Stimulated activated CD4-positive, alpha-beta T cell treated with anti-CD3 and anti-CD28 coated beads, Interleukin-2, amount 100 ng/mL, for 4 hours (primary cell): ENCODE measurements at places on chromosomes 3 and 15.

- DNase-seq = no peak
Measured at GRCh38 chr3:105791131-105791530, 77.7 kb downstream of the CBLB start.

DNA sequence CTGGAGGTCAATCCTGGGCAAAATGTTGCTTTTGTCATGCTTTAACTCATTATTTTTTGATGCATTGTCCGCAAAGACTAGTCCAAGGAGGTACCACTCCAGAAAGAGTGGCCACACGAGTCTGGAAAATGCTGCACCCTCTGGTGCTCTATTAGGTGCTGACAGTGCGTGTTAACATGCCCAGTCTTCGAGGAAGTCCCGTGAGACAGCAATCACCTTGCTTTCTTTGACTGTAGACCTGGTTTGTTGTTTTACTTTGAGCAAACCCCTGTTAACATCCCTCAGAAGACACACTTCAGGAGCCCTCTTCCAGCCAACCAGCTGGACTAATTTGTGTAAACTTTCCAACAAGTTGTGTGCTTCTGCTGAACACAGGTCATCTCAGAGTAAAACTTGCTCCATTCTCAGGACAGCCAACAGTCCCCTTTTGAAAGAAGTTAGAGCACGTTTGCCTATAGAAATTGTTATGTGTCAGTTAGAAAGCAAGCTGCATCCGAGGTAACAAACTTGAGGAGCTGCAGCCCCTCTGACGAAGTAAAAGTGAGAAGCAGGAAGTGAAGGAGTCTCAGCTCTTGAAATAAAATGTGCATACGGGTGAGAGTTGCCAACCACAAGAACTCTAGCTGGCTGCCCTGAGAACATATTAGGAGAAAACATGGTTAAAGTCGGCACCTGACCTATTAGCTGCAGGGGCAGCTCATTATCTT is 205.0 kb downstream of the LPP start:
- DNase-seq = no peak

DNA sequence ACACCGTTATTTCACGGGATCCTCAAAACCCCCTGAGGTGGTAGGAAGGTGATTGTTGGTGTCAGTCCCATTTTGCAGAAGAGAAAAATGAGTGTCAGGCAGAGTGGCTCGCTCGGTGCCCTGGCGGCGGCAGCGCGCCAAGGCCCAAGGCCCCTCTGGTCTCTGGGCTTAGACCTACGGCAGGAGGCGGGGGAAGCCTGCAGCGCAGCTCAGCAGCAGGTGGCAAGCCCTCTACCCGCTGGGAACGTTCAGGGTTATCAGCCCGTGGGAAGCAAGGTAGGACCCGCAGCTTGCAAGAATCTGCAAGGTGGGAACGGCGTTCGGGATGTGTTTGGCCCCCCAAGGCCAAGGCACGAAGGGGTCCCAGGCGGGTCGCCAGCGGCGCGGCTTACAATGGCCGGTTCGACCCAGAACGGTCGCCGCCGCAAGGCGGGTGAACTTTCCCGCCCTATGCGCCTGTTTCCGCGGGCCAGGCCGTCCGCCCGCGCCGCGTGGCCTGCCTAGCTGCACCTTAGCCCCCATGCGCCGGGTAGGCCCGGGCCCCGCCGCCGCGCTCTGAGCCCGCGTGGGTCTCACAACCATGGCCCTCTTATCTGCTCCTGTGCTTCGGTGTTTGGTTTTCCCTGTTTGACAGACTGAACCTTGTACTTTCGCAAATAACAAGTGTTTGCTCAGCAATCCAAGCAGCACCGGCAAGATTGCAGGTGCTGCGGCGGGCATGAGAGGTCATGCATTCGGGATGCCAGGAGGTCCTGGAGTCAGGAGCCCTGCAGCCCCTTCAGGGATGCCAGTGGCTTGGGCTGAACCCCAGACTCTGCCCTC is 39.7 kb downstream of the CCNL1 start:
- DNase-seq = no peak

GRCh38 chr3:72041511-72041910 is 256.6 kb upstream of the PROK2 start:
- no peak for DNase-seq

- no peak for DNase-seq
Measured at GRCh38 chr3:129783470-129783869, 110.0 kb downstream of the TMCC1 start.

GRCh38 chr3:113736548-113737089 is 9.4 kb downstream of the NAA50 start:
- no peak for DNase-seq

- no peak for DNase-seq
Measured at GRCh38 chr3:47421741-47422649, 41.2 kb downstream of the PTPN23 start.

GRCh38 chr15:30997270-30997669 is 5.8 kb upstream of the MTMR10 start:
- DNase-seq = no peak

GRCh38 chr15:43487271-43487895 is 5.6 kb downstream of the TP53BP1 start:
- DNase-seq = no peak

DNA sequence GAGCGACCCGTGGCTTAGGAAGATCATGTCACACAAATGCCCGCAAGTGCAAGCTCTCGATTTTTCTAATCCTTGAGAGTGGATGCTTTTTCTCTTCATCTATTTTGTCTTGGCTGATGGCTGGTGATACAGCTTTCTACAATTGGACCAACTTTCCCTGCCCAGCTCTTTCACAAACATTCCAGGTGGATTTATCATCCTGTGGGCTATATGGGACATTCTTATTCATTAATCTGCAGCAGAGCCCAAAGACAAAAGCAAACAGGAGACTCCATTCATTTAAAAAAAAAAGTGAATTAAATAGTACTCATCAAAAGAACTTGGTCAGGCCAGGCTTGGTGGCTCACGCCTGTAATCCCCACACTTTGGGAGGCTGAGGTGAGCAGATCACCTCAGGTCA is 14.2 kb upstream of the TSEN2 start:
- no peak for DNase-seq

DNA sequence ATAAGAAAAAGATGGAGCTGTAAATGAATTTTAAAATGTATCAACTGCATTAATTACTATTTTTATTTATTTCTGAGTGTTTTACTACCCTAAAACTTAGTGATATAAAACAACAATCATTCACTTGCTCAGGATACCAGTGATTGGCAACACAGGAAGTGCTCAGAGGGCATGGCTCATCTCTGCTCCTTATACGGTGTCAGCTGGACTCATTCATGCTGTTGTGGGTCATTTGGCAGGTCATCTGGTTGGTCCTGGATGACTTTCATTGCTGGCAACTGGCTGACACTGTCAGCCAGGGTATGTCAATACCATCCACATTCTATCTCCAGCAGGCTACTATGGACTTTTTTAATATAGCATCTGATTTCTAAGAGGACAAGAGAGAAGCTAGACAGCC is 689.6 kb upstream of the NECTIN3 start:
- no peak for DNase-seq

- DNase-seq = no peak
Measured at GRCh38 chr3:127525373-127525772, 65.2 kb downstream of the TPRA1 start.

DNA sequence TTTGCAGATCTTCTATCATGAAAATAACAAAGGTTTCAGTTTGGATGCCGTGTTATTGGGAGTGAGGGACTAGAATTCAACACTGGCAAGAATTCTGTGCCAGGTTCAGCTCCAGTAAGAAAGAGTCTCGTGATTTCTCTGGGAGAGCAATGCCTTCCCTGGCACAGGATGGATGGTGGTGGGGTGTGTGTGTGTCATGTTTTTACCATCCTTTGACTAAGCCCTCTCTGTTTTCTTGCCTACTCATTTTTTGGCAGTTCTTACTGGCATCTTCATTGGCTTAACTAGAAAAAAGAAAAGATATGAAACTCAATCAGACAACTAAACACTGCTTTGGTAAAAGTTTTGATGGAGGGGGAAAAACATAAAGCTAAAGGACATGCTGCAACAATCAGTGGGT is 86.6 kb downstream of the FMN1 start:
- DNase-seq = no peak

GRCh38 chr3:123088387-123088786 is 21.6 kb downstream of the PDIA5 start:
- no peak for DNase-seq

DNA sequence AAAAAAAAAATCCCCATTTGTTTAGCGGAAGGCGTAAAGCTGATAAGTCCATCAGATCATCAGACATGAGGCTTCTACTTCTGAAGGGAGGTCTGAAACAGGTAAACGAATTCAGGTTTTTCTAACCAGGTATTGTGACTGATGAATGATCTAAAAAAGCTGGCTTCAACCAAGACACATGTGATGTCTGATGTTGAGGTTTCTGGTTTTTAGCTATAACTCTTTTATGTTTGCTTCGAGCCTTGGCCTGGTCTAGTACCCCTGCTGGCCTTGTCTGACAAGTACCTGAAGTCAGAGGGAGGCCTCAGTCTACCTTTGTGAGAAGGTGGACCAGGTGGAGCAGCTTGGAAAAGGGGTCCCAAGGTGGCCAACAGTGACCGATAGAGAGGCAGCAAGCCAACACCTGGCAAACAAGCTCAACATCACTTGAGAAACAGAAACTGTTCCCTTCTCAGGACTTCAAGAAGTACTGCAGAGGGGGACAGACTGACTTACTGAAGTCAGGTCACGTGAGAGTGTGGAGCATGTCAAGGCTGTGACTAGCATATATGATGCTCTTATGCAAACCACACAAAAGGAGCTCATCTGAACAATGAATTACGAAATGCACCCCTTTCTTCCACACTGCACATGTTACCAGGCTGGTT is 33.0 kb upstream of the CA12 start:
- no peak for DNase-seq

GRCh38 chr3:81518945-81519344 is 242.5 kb downstream of the GBE1 start:
- no peak for DNase-seq

DNA sequence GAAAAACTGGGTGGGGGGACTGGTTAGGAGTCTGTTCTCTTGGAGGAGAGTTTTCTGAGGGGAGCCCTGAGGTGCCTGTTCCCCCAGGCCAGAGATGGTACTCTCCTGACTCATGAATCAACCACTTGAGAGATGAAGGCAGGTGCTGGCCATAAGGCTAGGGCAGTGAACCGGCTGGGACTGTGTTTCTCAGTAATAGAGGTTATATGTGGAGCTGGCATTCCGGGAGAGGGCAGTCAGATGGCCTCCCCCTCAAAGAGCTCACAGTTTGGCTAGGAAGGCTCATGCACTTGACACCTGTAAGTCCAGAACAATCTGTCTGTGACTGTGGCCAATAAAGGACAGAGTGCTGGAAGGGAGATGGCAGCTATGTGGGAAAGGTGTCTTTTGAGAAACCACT is 10.0 kb upstream of the SCN10A start:
- no peak for DNase-seq

DNA sequence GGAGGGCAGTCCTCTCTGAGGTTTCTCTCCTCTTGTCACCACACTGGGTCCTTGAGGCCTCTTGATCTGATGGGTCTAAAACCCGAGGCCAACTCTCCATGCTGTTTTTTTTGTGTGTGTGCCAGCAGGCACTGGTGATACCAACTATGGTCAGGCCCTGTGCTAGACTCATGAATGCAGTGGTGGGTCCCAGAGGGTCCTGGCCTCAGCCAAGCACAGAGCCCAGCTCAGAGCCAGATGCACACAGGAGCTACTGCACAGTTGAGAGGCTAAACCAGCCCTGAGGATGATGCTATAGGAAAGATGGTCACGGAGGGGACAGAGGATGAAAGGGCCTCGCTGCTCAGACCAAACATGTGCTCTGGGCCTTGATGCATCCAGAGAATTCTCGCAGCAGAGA is 33.5 kb downstream of the RAB6B start:
- DNase-seq = no peak

- DNase-seq = no peak
Measured at GRCh38 chr3:38468765-38469164, 15.1 kb downstream of the ACVR2B start.

- no peak for DNase-seq
Measured at GRCh38 chr3:176514297-176514696, 683.0 kb downstream of the TBL1XR1 start.

- DNase-seq = no peak
Measured at GRCh38 chr3:58529516-58530353, 7.3 kb downstream of the ACOX2 start.

DNA sequence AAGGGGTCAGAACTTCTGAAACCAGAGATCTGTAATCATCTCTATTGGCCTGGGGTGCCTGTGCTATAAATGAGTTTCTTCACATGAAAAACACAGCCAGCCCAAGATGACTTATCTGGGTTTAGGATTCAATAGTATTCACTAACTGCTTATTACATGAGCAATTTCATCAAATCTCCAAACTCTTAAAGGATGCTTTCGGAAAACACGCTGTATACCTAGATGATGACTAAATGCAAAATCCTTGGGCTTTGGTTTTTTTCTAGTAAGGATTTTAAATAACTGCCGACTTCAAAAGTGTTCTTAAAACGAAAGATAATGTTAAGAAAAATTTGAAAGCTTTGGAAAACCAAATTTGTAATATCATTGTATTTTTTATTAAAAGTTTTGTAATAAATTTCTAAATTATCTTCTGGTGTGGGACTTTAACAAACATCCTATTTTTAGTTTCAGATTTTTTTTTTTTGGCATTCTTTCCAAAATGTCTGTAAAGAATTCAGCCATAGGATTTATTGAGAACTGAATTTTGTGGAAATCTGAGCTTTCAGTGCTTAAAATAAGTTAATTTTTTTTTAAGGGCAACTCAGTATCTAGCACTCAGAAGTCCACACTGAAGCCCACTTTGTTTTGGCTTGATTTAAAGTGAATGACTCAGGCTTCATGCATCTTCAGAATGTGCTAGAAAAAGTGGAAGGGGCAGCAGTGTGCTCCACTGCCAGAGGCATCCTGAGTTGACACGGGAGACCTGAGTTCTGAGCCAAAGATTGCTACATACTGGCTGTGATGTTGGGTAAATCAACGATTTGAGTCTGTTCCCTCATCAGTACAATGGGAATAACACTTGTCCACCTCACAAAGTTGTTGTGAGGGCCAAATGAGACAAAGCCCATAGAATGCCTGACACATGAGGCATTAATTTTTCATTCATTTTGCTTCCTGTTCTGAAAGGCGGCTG is 18.7 kb downstream of the TMEM43 start:
- no peak for DNase-seq

- no peak for DNase-seq
Measured at GRCh38 chr15:63186065-63186464, 3.3 kb upstream of the RAB8B start.

- DNase-seq = no peak
Measured at GRCh38 chr3:29555590-29555989, 274.7 kb downstream of the RBMS3 start.
